Activated CD4-positive, alpha-beta T cell treated with anti-CD3 and anti-CD28 coated beads, Interleukin-2, amount 10 ng/mL, durations not matched to agents 24 days and 14 days (primary cell): ENCODE measurements at places on chromosomes 1 and 21. TPM values are rescaled to one million over a fixed set of nuclear protein-coding genes. Genes with fewer than 3 reads are reported as not detected.

The OLIG2 gene
- total RNA-seq, result not detected in 2 replicates

The APCS gene
- total RNA-seq, result not detected in 2 replicates

The HSD11B1 gene
- 15.1 TPM in 2 replicates for total RNA-seq

The KCNQ4 gene
- 1.4 and 1.5 TPM in 2 replicates for total RNA-seq

The FUBP1 gene
- 278 and 284 TPM in 2 replicates for total RNA-seq

The PGM1 gene
- total RNA-seq, result 47.3 and 47.9 TPM in 2 replicates
